ENCODE measurements at places on chromosomes 5 and 9.

DNA sequence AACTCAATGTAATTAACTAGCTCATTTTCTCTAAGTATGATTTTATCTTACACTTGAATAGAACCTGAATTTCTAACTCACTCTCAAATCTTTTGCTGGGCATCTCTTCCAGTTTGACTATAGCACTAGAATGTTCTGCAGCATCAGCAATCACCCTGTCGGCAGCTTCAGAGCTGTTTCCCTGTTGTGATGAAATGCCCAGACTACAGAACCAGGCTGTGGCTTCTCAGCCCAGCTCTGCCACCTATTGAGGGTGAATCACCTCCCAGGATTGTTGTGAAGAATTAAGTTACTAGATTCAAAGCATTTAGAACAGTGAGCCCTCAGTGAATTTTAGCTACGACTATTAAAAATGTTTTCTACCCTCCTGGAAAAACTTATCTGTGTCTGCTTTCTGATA is 90.4 kb upstream of the ANKRD55 start:
- no peak for DNase-seq

DNA sequence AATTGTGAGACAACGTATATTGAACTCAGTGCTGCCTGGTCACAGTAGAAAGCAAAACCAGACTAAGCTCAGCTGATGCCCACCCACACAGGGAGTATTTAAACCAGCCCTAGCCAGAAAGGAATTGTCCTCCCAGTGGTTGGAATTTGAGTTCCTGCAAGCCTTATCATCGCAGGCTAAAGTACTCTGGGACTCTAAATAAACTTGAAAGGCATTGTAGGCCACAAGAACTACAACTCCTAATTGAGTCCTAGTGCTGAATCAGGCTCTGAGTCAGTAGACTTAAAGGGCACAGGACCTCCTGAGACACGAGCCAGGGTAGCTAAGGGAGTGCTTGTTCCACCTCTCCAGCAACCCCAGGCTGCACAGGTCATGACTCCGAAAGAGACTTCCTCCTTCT is 171.4 kb downstream of the MCTP1 start:
- DNase-seq, result no peak

DNA sequence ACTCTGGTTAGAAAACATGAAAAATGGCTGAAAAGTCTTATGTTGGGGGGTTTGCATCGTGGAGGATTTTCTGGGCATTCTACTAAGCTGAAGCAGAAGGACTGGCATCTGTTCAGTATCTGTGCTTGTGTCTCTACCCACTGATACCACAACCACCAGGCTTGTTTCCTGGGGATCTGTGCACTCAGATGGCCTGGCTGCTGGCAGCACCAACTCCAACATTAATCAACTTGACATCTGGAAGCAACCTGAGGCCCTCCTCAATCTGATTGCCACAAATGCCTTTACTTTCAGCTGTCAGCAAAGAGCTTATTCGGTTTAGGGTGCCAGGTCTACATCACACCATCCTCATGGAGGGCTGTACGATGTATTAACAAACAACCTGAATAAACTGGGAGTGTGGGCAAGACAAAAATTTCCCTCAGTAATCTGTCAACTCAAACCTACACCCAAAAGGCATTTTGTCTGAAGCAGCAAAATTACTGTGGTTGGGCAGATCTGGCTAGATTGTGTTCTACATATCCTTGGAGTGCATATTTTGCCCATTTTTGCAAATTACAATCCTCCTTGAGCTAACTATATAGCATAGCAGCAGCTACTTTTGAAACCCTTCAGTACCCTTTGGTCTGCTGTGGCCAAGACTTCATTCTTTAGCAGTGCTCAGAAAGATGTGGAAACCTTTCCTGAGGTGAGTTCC is 74.6 kb downstream of the FOXD1 start:
- no peak for DNase-seq

- DNase-seq, result no peak
Observed at GRCh38 chr5:4758550-4758949, 381.6 kb upstream of the ADAMTS16 start.

Measured in Panc1 (cell line).